Endothelial cell of umbilical vein (primary cell): ENCODE measurements at places on chromosomes 3 and 15.

DNA sequence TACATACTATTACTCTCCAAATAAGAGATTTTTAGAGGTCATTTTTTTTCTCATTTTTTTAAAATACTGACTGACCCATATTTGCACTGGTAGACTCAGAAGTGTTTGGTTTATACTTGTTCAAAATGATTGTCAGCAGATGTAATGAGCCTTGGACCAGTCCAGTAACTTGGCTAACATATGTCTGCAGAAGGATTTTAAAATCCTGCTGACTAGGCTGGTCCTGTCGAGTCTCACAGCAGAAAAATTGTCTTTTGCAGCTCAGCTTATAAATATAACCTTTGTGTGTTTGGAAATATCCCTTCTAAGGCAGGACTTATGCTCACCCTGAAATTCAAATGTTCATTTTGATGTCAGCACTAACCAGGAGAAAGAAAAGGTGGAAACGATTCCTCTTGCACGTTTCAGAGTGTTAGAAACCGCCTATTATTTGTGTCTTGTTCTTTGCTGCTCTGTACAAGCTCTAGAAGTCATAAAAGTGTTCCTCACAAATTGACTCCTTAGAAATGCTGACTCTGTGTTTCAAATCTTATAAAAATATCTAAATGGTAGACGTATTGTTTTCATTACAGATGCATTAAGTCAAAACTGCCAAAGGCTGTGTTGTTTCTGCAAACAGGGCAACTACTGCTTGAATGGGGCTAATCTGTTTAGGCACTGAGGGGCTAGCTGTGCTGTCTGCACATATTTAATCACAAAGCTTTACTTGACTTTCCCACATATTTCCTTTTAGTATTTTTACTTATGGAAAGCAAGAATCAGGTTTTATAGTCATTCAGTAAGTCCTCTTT is 95.3 kb downstream of the CHL1 start:
- no peak for DNase-seq

DNA sequence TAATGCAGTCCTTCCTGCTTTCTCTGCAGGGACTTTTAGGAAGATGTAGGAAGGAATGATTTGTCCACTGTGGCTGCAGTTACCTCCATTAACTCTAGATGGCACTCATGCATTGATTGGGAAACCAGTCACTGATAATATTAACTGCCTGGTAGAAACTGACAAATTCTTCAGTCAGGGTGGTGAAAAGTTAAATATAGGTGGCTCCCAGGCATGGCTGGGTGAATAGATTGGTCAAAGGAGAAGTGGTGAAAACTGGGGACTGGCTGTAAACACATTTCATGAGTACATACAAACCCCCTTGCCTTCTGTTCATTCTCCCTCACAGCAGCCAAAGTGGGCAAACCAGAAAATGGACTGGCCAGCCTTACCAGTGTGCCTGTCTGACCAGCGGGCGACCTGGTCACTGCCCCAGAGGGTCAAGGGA is 333.4 kb downstream of the THSD4 start:
- peak; percentile 87 for DNase-seq

GRCh38 chr15:44598892-44599291 is 61.9 kb downstream of the EIF3J start:
- DNase-seq = peak; percentile 84

- DNase-seq = no peak
Observed at GRCh38 chr3:53712817-53713388, 133.3 kb downstream of the CHDH start.

DNA sequence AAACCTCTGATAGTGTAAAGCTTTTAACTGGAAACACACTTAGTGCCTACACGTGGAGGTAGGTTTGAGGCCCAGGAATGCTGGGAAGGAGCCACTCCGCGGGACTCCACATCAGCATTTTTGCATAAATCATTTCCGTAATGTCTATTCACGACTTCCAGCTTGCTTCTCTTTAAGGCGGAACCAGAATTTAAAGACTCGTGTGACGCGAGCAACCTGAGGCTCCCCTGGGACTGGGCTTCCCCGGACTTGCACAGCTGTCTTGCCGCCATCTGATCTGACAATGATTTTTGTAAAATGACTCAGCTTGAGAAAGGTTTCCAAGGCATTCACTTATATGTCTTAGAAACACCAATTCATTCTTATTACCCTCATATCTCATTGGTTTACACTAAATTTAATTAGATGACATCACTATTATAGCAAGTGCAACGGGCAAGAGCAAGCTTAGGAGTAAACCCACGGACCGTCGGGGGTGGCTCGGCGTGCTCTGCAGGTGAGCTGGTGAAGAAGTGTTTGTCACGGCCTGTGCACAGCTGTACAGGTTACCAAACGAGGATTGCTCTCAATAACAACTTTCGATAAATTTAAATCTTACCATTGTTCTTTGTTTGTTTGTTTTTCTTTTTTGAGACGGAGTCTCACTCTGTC is 95.2 kb downstream of the CHSY1 start:
- DNase-seq = no peak

DNA sequence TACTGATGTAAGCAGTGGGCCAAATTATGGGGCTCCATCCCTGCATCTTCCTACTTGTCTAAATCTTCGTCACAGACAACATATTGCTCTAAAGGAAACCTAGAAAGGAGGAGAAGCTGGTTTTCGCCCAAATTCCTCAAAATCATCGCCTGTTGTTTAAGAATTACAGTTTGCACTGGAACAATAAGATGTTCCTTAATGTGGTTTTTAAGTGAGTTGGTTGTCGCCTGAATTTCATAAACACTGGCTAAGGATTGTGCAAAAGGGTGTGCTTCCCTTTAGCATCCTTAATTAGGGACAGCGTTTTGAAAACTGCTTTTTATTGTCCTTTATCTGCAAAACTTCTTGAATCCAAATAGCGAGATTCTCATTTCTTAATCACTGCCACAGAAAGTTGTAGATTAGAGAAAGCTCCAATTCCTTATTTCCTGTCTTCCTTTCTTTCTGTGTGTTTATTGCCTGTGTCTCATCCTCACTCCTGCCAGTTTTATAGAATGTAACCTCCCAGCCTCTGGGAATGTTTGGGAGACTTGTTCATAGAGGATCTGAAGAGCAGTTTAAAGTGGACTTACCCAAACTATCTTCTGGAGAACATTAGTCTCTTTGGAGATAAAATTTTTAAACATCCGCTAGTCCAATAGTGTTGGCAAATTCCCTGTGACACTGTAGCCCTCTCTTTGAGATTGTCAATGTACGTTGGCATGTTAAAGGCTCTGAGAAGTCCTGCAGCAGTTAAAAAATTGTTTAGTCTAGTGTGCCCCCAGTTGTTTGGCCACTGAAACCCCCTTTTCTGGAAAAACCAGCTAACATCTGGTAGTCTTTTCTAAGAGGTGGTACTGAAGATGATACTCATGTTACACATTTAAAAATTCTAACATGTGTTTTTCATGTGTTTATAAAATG is 50.4 kb downstream of the FLNB start:
- no peak for DNase-seq

GRCh38 chr3:193780810-193781478 is 187.9 kb downstream of the OPA1 start:
- peak; percentile 79 for DNase-seq

GRCh38 chr3:65291448-65292125 is 603.8 kb upstream of the ADAMTS9 start:
- DNase-seq = no peak

DNA sequence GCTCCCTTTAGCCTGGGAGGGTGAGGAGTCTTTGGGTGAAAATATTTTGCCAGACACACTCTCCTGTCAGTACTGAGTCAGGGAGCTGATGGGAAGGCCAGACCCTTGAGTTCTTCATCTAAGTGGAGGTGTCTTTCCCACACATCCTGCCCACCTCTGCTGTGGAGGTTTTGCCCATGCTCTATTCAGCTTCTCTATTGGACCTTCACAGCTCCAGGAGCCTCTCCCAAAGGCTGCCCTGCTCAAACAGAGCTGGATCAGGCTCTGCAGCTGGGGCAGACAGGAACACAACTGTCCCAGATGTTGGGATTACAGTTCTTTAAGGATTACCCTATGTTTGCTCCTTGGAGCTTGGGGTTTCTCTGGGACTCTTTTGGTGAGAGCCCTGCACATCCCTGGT is 77.9 kb downstream of the SPSB4 start:
- DNase-seq = no peak

DNA sequence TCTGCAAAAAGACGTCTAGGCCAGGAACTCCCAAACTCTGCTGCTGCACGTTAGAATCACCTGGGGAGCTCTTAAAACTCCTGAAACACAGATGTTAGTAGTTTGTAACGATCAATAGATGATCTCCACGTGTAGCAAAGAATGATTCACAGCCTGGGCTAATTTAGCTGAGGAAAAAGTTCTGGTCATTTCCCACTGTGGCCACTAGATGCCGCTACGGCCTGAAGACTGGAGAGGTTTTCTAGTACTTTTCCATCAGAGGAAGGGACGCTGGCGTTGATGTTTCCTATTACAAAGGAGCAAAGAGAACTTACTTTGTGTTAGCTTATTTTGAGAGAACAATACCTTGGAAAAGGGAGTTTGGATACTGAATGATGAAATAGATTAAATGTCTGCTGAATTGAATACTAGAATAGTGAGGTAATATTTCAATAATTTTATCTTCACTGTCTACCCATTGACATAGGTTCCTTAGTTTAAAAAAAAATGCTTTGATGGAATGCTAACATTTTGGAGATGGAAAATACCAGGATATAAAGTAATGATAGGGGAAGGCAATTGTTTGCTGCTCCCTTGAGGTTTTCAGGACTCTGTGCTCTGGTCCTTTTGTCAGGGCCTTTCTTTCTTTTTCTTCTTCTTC is 159.1 kb downstream of the P3H2 start:
- DNase-seq = peak; percentile 89
